ENCODE measurements at places on chromosomes 7 and 10.

- DNase-seq = no peak
These were observed 141.1 kb downstream of the SPAG6 start for GRCh38 chr10:22486431-22486830.

GRCh38 chr10:107814865-107815487 is 650.5 kb upstream of the SORCS1 start:
- no peak for DNase-seq

DNA sequence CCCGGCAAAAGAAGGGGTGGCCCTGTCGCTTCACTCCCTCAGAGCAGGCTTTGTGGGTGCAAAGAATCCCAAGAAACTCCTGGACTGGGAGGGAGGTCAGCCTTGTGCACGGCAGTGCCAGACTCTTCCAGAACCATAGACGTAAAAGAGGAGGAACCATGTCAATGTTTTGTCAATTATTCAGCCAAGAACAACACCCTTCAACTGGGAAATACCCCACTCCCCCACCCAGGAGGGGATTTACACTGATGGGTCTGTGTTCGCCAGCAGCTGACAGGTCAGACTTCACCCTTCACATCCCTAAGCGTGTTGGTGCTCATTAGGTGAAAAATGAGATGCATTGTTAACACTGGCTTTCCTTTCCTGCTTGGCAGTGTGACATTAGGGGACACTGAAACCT is 116.8 kb upstream of the BMPER start:
- DNase-seq = no peak

GRCh38 chr7:79096361-79096805 is 357.1 kb downstream of the MAGI2 start:
- no peak for DNase-seq

DNA sequence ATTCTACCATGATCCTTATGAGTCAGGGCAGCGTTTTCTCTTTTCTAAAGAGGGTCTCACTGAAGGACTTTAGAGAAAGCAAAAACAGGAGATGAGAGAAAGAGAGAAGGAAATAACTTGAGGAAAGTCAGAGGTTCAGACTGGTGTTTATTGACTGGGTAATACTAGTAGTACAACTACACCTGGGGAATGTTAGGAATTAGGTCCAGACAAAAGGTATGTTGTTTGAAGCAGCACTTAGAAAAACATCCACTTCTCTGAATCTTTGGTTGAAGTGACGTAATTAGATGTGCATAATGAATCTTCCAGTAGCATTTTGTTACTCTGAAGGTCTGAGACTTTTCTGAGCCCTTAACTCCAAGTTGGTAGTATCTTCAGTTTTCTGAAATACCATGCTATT is 380.3 kb upstream of the LRGUK start:
- no peak for DNase-seq

GRCh38 chr10:75091146-75091545 is 20.3 kb upstream of the SAMD8 start:
- no peak for DNase-seq

GRCh38 chr7:81150951-81151361 is 232.1 kb upstream of the SEMA3C start:
- DNase-seq = no peak

GRCh38 chr7:134784251-134785049 is 5.0 kb downstream of the CALD1 start:
- no peak for DNase-seq

GRCh38 chr10:132377326-132377725 is 19.7 kb upstream of the PWWP2B start:
- DNase-seq = no peak

DNA sequence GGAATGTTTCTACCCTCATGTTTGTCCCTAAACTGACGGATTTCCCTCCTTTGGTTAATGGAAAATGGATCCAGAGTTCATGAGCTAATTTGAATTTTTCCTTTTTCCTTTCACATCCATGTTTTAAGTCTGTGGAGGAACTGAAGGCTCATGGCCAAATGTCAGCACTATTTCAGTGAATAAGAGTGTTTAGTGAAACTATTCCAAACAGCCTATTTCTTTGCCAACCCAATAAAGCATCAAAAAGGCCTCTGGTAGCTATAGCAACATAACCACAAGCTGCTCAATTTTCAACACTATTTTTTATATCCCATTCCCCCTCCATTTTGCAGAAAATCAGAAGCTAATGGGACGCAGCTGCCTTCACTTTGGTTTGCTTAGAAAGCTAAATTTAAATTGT is 1454.1 kb downstream of the GATA3 start:
- no peak for DNase-seq

DNA sequence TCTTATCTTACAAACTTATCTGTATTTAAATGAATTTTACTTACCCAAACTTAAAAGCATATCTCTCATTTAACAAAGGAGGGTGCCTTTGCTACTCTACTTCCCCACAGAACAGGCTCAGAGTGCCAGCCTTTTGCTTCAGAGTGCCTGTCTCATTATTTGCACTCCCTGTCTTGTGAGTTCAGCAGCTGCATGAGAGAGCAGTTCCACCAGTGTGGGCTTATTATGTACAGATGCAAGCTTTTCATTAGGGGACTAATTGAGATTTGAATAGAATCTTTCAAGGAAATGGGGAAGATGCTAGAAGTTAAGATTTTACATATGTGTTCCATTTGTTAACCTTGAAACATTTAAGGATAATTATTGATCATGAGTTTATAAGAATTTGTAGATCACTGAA is 310.2 kb upstream of the LRRN3 start:
- no peak for DNase-seq

DNA sequence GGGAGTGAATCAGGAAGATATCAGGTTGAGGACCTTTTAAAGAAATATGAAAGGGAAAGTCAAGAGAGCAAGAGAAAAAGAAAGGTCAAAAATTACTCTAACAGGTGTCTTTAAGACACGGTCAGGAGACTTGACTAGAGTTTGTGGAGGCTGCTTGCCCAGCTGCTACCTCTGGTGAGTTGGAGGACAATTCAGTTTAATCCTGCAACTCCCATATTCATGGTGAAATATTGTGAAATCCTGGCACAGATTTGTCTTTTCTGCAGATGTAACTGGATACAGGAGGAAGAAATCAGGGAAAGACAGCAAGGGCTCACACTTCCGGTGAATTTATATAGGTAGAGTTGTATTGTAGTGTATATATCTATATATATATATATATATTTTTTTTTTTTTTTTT is 93.5 kb downstream of the AKAP9 start:
- no peak for DNase-seq

DNA sequence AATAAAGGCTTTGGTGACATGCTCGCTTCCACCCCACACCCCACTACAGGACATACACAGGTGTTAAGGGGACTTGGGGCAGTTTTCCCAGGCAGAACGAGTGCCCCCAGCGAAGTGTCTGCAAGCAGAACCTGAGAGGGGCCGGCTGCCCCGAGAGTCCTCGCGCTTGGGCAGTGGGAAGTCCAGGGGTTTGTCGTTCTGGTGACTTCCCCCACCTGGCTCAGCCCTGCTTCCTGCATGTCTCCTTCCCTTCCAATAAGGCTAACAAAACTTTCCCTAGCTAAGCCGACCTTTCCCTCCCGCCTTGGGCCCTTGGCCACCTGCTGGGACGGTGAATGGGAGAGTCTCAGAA is 916 bp downstream of the VWA2 start:
- DNase-seq = no peak

GRCh38 chr7:107501593-107501992 is 31.7 kb downstream of the GPR22 start:
- peak; percentile 20 for DNase-seq

- no peak for DNase-seq
These were observed 74.6 kb upstream of the CPXM2 start for GRCh38 chr10:123965973-123966895.

- DNase-seq = no peak
These were observed 21.7 kb downstream of the TRIM24 start for GRCh38 chr7:138481447-138482380.

DNA sequence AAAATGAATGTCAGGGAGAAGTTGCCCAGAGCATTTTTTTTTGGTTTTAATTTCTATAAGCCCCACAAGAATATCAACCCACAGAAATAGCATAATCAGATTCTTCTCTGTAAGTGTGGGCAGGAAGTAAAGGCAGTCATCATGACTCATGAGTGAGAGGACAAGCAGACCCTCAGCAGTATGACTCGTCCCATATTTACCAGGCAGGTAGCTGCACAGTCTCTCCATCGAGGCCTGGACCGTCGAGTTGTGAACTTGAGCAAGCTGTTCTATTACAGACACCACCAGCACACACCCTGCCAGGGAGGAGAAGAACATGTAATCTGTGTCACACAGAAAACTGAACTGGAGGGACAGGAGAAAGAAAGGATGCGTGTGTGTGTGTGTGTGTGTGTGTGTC is 37.8 kb downstream of the AOAH start:
- peak; percentile 44 for DNase-seq

GRCh38 chr7:47948141-47948790 is at the start of gene PKD1L1:
Gene PKD1L1, minus strand, starts transcription at chr7:47948466. Its CDS starts 26 bp downstream, at chr7:47948440.
- no peak for DNase-seq

GRCh38 chr7:31991846-31992245 is 78.4 kb downstream of the PDE1C start:
- DNase-seq = no peak

DNA sequence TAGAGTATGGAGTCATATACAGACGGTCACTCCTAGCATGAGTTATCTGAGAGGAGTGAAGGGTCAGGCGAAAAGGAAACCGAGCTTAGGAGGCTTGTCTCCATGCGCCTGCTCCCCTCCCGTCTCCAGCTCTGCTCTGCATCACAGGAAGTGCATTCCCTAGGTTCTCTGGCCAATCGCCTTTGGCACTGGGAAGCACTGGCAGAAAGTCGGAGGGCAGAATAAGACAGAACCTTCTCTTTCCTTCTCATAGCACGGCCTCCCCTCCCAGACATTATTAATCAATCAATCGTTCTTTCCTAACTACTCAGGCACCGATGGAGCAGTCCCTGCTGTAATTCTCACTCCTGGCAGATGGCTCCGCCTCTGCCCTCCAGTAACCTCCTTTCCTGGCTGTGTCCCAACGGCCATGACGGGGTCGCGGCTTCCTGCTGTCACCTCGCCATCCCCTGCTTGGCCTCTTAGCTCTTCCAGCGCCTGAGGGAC is 177.1 kb downstream of the FRMD4A start:
- DNase-seq = no peak

GRCh38 chr7:150378115-150378852 is 846 bp upstream of the ZNF775 start:
- DNase-seq = peak; percentile 46

- no peak for DNase-seq
These were observed 9.5 kb downstream of the SRRM3 start for GRCh38 chr7:76211216-76211615.

- no peak for DNase-seq
These were observed 175.4 kb downstream of the CDC14C start for GRCh38 chr7:49099587-49100326.

- DNase-seq = no peak
These were observed 21.1 kb downstream of the CHUK start for GRCh38 chr10:100208276-100208675.

- no peak for DNase-seq
These were observed 1.8 kb downstream of the CEP55 start for GRCh38 chr10:93498166-93498565.

- DNase-seq = no peak
These were observed 242.7 kb downstream of the THSD7A start for GRCh38 chr7:11589251-11589650.

- DNase-seq = no peak
These were observed 41.4 kb upstream of the ANTXRL start for GRCh38 chr10:46245381-46245900.

DNA sequence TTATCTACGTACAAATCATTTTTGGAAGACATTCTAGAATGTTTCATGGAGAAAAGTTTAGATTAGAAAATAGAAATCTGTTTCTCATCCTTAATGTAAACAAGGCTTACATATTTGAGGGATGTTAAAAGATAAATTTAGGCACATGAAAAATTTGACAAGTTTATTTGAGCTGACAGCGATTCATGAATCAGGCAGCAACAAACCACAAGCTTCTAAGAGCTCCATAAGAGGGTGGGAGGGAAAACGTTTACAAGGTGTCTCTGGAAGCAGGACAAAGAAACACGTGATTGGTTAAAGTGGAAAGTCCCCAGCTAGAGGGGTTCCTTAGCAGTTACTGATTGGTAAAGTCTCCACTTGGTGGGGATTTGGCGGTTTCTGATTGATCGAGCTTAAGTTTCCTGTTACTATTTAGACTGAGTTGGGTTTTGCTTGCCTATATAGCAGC is 228.9 kb upstream of the PITRM1 start:
- no peak for DNase-seq
